ENCODE measurements at places on chromosomes 3 and 15. TPM values are rescaled to one million over a fixed set of nuclear protein-coding genes. Genes with fewer than 3 reads are reported as not detected.

Gene FBXL22
- total RNA-seq, result 0.19 TPM

Gene GABRR3
- not detected for total RNA-seq

Gene CD276
- 83.1 TPM for total RNA-seq

Gene TTC21A
- 1.5 TPM for total RNA-seq

Gene GOLGA6L7
- not detected for total RNA-seq

Gene AADACL2
- not detected for total RNA-seq

Gene JMJD7
- 4.3 TPM for total RNA-seq

Gene MST1R
- total RNA-seq, result 7.6 TPM

Gene ADAMTSL3
- 0.25 TPM for total RNA-seq

Gene CLK3
- 37.6 TPM for total RNA-seq

Gene CCR4
- not detected for total RNA-seq

Gene ZNF501
- total RNA-seq, result not detected

Gene MCTP2
- not detected for total RNA-seq

Gene LINGO1
- total RNA-seq, result 8.9 TPM

Gene DISP2
- 1.2 TPM for total RNA-seq

Gene ERC2
- not detected for total RNA-seq

Gene PLCH1
- 1.4 TPM for total RNA-seq

Gene FSIP1
- 0.51 TPM for total RNA-seq

Gene ANKRD34C
- not detected for total RNA-seq
